Pancreas (tissue), 10 donors: ENCODE measurements at places on chromosomes 4 and X. TPM values are rescaled to one million over a fixed set of nuclear protein-coding genes. Genes with fewer than 3 reads are reported as not detected.

DNA sequence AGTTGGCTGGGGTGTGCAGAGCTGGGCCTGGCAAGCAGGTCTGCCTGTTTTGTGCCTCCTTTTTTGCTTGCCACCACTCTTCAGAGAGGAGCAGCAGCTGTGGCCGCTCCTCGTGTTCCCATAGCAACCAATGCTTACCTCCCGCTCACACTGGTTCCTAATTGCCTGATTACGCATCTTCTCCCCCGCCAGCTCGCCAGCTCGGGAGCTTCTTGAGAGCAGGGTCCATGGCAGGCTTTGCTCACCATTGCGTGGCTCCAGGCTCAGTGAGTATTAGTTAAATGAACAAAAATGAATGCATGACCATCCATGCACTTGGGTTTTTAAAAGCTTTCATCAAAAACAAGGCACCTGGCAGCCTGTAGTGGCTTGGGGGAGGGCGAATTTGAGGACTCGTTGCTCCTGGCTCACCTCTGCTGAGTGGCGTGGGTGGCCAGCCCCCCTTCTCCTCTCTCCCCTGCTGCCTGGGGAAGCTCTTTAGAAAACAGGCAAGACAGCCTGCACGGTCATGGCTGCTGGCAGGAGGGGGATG is 14.2 kb upstream of the PJA1 start:
- no peaks in the 10 kb centered on the region for H3K36me3 ChIP-seq
- H3K4me1 ChIP-seq, result no peaks in the 10 kb centered on the region
- no peaks in the 10 kb centered on the region for H3K27me3 ChIP-seq
- no peak for DNase-seq
- H3K27ac ChIP-seq, result no peak overlapping the region

GRCh38 chr4:73832651-73833237 is 3.7 kb upstream of the CXCL6 start:
- H3K4me3 ChIP-seq, result no peak overlapping the region
- DNase-seq, result no peak
- no peaks in the 10 kb centered on the region for H3K36me3 ChIP-seq

DNA sequence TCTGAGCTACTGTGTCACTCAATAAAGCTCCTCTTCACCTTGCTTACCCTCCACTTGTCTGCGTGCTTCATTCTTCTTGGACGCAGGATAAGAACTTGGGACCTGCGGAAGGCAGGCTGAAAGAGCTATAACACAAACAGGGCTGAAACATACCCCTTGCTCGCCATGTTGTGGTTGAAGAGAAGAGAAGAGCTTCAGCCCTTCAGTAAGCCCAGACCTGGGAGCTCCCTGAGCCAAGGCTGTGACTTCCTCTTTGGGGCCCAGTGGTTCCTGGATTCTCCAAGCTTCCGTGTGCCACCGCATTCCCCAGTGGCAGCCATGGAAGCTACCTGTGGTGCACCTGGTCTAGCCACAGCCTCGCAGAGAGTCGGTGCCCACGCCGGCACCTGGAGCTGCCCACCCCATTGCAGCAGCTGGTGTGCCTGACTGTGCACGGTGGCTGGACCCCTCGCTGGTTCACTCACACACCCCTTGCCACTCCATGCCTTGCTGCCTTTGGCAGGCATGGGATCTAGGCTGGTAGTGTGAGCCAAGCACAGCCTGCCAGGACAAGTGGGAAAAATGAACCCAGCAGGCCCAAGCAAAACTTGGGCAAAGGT is 160.6 kb downstream of the EVC2 start:
- no peaks in the 10 kb centered on the region for H3K27me3 ChIP-seq
- no peaks in the 10 kb centered on the region for H3K4me1 ChIP-seq
- H3K36me3 ChIP-seq, result no peaks in the 10 kb centered on the region
- DNase-seq, result no peak

DNA sequence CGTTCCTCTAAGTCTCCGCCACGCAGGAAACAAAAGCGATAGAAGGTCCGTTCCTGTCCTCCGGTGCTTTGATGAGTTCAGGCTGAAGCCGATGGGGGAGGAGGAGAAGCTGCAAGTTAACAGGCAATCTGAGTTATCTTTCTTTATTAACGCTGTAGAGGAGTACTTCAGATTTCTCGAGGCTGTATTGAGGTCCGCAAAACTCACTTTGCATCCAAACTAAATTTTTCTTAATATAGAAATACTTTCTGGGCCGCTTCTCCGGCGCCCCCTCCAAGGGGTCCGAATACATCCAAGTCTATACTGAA is 395 bp upstream of the SOWAHB start:
- no peaks in the 10 kb centered on the region for H3K27me3 ChIP-seq
- H3K4me1 ChIP-seq, result peaks cover 7% of the 10 kb centered on the region
- peak overlapping the region; percentile 80 for H3K4me3 ChIP-seq
- H3K27ac ChIP-seq, result peak overlapping the region; percentile 98

DNA sequence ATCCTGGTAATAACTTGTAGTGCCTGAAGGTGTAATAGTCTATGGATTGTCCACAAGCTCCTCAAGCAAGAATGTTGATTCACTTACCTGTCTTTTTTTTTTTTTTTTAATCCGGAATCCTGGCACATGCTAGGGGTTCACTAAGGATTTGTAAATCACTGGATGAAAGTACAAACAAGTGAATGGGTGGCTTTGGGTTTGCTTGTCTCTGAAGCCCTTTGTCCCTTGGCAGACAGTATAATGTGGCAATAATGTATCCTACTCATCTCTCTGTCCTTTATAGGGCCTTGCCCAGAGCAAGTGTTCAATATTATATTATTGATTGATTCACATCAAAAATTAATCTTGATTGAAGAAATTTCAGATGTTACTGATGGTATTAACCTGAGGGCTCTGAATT is 334.0 kb upstream of the CPEB2 start:
- H3K27me3 ChIP-seq, result no peaks in the 10 kb centered on the region
- no peaks in the 10 kb centered on the region for H3K36me3 ChIP-seq
- H3K27ac ChIP-seq, result no peak overlapping the region
- H3K4me3 ChIP-seq, result no peak overlapping the region
- DNase-seq, result no peak

GRCh38 chr4:125787707-125788106 is 473.0 kb downstream of the FAT4 start:
- no peak overlapping the region for H3K4me3 ChIP-seq
- H3K36me3 ChIP-seq, result no peaks in the 10 kb centered on the region
- no peaks in the 10 kb centered on the region for H3K4me1 ChIP-seq

DNA sequence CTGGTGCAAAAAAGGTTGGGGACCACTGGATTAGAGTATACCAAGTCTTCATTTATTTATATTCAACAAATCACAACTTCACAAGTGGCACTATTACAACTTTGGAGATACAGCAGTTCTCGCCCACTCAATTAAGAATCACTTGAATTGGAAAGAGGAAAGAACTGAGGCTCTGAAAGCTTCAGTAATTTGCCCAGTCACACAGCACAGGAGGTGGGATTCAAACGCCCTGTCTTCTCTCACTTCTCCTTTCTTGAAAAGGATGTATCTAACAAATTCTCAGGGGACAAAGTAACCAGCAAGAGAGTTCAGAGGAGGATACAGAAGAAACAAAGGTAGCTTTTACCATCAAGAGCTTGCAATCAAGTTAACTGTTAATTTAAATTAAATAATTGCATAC is 12.4 kb downstream of the SMIM14 start:
- no peak overlapping the region for H3K4me3 ChIP-seq
- no peaks in the 10 kb centered on the region for H3K27me3 ChIP-seq
- no peak overlapping the region for H3K27ac ChIP-seq
- peaks cover 8% of the 10 kb centered on the region for H3K4me1 ChIP-seq

GRCh38 chr4:76665153-76665552 is 230.1 kb downstream of the SHROOM3 start:
- H3K27ac ChIP-seq, result peak overlapping the region; percentile 51
- peaks cover 22% of the 10 kb centered on the region for H3K4me1 ChIP-seq
- no peaks in the 10 kb centered on the region for H3K27me3 ChIP-seq

GRCh38 chrX:151153667-151154066 is 22.7 kb upstream of the GPR50 start:
- no peak overlapping the region for H3K4me3 ChIP-seq
- H3K27me3 ChIP-seq, result peaks cover 2% of the 10 kb centered on the region
- no peak for DNase-seq
- no peak overlapping the region for H3K27ac ChIP-seq
- H3K36me3 ChIP-seq, result no peaks in the 10 kb centered on the region

DNA sequence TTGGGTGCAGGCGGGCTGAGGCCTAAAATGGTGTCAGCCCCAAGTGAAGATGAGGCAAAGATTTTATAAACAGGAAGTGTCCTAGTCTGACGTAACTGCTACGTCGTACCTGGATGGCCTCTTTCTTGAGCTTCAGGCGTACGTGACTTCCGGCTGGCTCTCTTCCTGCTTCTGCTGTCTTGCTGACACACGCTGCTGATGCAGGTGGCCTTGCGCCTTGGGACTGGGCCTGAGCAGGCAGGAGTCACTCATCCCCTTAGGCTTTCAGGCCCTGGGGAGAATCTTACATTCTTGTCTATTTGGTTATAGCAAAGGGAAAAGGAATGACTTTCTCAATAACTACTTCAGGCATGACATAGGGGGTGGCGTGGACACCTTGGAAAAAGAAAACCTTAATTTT is 20.1 kb upstream of the ABRAXAS1 start:
- DNase-seq, result no peak
- no peak overlapping the region for H3K27ac ChIP-seq
- no peaks in the 10 kb centered on the region for H3K27me3 ChIP-seq
- no peak overlapping the region for H3K4me3 ChIP-seq

- no peak overlapping the region for H3K27ac ChIP-seq
- H3K4me1 ChIP-seq, result no peaks in the 10 kb centered on the region
- DNase-seq, result no peak
- no peak overlapping the region for H3K4me3 ChIP-seq
Observed at GRCh38 chrX:97806238-97806637, 922.5 kb downstream of the RPA4 start.

- H3K36me3 ChIP-seq, result no peaks in the 10 kb centered on the region
- no peak for DNase-seq
- no peak overlapping the region for H3K4me3 ChIP-seq
Observed at GRCh38 chr4:5933116-5933515, 40.2 kb upstream of the CRMP1 start.

The OTC gene
- 1.9 TPM for total RNA-seq

The PAGE2 gene
- total RNA-seq, result not detected

The TAF1 gene
- total RNA-seq, result 16.9 TPM

The NAT8L gene
- 3.3 TPM for total RNA-seq

The MAGEB3 gene
- not detected for total RNA-seq
